ENCODE measurements at places on chromosomes 12 and 14.

DNA sequence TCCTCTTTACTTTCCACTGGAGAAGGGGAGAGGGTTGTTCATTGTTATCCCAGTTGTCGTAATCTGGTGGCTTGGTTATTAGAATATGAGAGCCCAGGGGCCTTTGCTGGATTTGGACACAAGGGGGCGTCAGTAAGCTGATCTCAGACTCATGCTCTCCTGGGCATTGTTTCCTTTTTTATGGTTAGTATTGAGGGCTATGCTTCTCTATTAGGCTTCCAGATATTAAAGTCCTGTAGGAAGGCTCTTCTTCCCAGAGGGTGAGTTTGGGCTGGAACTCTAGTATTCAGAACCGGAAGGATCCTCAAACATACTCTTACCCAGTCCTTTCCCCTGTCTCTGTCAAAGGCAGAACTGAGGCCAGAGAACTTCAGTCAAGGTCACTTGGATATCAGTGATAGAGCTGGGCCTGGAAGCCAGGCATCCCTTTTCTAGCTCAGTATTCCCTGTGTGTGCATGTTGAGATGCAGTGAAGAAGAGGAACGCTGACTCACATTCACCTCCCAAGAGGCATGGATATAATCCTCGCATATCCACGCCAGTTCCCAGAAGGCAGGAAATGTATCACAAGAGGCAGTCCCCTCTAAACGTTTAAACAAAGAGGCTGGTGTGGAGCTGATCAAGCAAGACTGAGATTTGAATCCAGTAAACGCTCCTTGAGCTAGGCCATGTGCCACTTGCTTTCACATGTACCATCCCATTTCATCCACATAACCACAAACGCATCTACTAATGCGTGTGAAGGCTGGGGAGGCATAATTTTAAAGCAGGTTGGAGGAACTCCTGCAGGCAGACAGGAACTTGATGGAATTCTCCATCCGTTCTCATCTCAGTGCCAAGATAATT is 41.6 kb downstream of the UBE3B start:
- DNase-seq = peak; percentile 69

DNA sequence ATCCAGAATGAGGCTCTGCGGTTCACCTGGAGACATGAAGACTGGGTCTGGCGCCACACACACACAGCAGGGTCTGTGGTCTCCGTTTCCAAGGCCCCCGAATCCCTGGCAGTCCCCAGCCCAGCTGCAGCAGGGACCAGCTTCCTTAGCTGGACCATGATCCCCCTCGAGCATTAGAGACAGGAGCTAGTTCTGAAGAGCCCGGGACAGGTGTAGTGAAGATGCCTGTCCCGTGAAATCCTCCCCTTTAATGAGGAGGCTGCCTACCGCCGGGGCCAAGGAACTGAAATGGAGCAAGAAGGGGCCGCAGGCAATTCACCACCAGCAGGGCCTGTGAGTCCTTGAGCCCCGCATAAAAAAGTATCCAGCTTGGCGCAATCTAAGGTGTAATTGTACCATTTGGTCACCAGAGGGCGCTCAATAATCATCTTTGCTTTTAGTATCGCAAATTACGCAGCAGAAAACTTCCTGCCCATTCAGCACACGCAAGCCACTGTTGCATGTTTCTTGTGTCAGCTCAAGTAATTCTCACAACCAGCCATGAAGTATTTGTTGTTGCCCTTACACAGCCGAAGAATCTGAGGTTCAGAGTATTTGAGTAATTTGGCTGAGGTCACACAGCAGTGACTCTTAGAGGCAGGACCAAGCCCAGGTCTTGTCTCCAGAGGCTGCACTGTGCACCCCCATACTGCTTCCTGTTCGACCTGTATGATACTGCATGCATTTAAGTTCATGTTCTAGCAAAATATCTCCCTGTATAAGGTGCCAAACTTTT is 54.3 kb upstream of the PPP2R5C start:
- DNase-seq = peak; percentile 68

DNA sequence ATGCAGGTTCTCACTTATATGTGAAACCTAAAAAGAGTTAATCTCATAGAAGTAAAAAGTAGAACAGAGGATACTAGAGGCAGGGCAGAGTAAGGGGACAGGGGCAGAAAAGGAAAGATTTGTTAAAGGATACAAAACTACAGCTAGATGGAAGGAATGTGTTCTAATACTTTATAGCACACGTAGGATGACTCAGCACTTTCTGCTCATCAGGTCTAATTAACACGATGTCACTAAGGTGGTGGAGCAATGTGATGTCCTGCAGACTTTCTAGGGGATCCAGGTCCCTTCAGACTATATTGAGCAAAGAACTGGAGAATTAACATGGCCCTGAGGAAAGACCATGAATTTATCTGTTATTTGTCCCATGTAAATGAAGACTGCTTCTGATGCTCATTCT is 80.8 kb upstream of the CMKLR1 start:
- no peak for DNase-seq

DNA sequence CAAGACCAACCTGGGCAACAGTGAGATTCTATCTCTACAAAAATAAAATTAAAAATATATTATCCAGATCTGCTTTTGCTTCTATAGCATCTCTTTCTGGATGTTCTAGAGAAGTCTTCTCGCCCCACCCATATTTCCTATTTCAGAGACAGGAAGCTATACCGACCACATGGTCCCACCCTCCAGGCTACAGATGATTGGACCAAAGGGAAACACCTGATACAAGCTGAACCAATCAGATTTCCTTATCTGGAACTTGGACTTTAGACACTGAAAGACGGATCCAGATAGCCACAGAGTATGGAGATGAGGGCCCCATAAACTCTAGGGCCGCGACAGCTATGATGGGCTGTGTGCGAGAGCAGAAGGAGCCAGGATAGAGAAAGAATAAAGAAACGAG is 48.7 kb downstream of the CCDC60 start:
- DNase-seq = no peak

Data from colonic mucosa (tissue), 4 donors.